ENCODE measurements at places on chromosomes 12 and 14.

GRCh38 chr14:50001999-50002925, 109.4 kb downstream of the ARF6 start:
- peak; percentile 87 for DNase-seq

- DNase-seq = peak; percentile 30
Measured at GRCh38 chr12:93025145-93026103, 96.3 kb upstream of the EEA1 start.

DNA sequence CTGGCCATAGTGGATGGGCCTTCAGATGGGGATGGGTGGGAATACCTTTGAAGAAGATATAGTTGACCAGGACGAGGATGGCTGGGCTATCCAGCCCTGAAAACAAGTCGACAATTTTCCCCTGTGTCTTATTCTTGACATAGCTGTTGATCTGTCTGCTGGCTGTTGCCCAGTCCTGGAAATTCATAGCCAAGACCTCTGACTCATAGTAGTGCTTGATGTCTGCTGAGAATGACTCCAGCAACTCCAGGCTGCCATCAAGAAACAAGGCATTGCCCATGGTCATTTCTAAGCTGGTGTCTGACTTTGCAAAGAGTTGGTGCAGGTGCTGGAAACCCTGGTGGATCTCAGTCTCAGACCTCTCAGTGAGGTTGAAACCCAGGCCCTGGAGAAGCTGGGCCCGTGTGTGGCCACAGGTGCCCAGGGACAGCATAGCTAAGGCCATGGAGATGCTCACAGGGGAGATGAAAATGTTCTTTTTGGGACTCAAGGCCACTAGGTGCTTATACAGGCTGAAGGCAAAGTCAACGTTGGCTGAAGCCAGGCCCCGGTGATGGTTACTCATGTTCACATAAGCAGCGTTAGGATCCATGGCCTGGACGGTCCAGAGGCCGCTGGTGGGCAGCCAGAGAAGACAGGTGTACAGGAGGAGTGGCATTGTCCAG, 9.0 kb downstream of the SERPINA6 start:
- DNase-seq = no peak

GRCh38 chr14:103684471-103684870, 30.8 kb downstream of the XRCC3 start:
- DNase-seq = no peak

GRCh38 chr12:49195736-49196135, 6.9 kb upstream of the TUBA1A start:
- no peak for DNase-seq

- DNase-seq = no peak
Measured at GRCh38 chr12:102314821-102315220, 117.2 kb upstream of the PMCH start.

DNA sequence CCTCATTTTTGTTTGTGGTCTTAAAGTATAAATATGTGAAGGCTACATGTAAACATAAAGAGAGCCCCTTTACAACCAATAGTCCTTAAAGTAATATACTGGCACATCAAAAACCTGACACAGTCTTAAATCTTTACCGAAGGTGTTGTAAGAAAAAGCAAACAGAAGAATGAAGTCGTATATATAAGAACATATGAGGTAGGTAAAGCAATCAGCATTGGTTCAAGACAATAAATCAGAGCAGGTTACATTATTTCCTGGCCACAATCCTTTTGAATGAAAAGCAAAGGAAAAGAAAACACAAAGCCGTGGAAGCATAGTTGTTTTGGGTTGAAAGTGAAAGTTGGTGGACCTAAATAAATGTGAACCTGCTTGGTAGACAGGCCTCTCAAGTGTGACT, 183.7 kb upstream of the STXBP6 start:
- DNase-seq = no peak

DNA sequence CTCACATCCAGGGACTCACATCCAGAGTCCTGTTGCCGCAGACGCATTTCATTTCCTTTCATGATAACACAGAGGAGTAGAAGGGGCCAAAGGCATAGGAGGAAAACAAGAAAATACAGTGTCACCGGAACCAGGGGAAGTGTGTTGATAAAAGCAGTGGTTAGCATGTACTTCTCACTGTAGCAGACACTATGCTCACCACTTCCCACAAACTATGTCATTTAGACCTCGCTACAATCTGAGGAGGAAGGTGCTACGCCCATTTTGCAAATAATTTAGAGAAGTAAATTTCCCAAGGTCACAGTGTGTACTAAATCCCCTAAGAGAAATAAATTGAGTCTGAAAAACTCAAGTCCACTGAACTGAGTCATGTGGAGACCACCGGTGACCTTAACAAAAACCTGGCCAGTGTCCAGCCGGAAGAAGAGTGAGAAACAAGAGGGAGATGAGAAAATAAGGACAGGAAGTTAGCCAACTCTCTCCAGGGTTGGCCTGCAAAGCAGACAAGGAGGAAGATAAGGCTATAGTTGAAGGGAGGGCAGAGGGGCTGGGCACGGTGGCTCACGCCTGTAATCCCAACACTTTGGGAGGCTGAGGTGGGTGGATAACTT, 25.8 kb upstream of the TMCC3 start:
- DNase-seq = peak; percentile 61

GRCh38 chr12:89856431-89856830, 147.8 kb upstream of the ATP2B1 start:
- no peak for DNase-seq

- no peak for DNase-seq
Measured at GRCh38 chr12:84857525-84858208, 54.9 kb downstream of the SLC6A15 start.

- no peak for DNase-seq
Measured at GRCh38 chr12:108843187-108843586, 14.2 kb downstream of the SSH1 start.

DNA sequence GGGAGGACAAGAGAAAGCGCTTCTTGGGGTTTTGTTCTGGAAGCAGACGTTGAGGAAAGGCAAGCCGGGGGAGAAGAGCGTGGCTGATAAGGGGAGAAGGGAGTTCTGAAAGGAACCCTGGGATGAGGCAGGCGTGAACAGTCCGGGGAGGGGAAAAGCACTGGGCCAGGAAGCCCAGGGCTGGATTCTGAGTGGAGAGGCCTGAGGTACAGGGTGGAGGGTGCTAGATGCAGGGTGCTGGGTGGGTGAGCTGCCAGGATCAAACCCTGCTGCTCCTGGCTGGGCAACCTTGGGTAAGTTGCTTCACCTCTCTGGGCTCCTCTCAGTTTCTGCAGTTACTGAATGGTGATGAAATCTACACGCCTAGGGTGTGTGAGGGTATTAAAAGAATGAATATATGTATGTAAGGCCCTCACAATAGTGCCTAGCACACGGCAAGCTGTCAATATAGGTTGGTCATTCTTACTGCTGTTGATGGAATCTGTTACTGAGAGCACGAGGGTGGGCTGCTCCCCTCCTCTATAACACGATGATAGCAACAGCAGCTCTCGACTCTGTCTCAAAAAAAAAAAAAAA, 138.5 kb downstream of the RBM19 start:
- no peak for DNase-seq

GRCh38 chr12:116159593-116160200, 117.8 kb downstream of the MED13L start:
- DNase-seq = no peak

DNA sequence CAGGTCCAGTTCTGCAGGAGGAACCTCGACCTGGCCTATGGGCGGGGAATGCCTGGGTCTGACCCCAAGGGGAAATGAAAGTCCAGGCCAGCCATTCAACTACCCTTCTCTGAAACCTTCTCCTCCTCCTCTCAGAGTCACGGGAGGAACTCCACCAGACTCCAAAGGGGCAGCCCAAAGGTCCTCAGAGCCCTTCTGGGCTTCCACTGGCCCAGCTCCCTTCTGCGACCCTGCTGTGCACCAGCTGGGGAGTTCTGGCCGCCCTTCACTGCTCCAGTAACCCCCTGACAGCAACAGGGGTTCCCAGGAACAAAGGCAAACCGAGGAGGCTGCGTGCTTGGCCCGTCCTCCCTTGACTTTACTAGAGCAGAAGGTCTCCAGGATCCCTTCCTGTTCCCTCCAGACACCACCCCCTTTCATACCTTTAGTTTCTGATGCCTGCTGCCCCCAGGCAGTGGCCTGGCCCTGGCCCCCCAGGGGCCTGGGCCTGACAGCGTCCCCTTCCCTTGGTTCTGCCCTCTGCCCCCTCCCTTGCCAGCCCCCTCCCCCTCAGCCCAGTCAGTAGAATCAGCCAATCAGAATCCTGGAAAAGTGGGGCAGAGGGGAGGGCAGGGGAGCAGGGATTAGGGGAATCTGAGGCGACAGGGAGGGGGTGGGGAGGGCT, 850 bp upstream of the ZNF385A start:
- DNase-seq = no peak

DNA sequence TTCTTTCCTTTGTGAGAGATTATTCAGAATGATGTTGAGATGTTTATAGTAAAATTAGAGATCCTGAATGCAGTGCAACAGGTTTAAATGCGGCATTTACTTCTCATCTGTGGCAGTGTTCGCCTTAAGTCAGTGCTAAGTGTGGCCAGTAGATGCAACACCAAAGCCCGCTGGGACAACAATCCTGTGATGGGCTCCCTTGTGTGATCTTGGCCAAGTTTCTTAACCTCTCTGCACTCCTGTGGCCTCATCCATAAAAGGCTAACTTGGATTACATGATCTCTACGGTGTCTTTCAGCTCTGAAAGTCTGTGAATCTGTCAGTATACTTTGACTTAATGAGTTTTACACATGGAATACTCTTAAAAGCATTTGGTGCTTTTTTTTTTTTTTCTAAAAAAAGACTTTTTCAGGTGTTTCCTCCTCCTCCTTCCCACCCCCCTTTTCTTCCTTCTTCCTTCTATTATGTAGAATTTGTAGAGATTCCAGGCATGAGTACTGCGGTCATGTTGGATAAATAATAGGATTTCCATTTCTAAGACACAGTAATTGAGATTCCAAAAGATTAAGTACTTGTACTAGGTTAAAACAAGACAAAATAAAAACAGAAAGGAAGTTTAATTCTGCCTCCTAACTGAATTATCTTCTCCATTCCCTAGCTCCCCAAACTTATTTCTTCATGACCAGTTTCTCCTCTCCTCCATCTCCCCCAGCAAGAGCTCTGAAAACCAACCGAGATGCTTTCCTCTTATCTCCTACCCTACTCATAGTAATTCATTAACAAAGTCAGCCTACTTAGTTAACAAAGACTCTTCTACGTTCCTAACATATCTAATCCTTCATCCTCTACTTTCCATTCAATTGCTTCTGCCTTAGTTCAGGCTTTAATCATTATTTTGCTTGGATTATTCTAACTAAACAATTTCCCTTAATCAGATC, 42.2 kb upstream of the NAV3 start:
- DNase-seq = no peak

GRCh38 chr12:77603946-77604345, 226.7 kb upstream of the NAV3 start:
- DNase-seq = no peak

- no peak for DNase-seq
Measured at GRCh38 chr12:103875666-103876065, 34.6 kb upstream of the NT5DC3 start.

GRCh38 chr14:106185837-106186233, 659.5 kb downstream of the TMEM121 start:
- DNase-seq = peak; percentile 70

DNA sequence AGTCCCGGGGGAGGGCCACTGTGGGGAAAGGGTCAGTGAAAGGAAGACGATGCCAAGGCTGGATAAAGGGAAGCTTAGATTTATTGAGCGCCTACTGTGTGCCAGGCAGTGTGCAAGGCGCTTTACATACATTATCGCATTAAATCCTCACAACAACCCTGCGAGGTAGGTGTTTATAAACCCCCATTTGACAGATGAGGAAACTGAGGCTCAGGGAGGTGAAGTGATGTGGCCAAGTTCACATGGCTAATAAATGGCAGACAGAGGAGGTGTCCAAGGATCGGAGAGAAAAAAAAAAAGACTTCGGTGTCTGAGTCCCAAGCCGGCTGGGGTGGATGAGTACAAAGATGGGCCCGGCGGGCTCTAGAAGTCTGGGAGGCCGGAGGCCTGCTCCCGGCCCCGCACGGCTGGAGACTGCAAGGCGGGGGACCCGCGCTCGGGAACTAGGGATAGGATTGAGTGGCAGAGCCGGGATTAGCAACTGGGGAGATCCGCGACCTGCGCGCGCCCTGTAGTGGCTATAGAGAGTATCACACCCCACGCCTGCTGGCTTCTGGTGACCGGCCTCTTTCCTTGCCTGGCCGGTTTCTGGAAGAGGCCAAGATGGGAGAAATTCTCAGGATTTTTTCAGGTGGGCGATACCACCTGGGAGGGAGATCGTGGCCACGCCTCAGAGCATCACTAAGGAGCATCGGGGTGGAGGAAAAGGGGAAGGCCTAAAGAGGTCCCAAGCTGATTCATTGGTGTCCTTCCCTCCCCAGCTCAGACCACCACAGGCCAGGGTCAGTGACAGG, 3.9 kb downstream of the DDN start:
- peak; percentile 64 for DNase-seq

GRCh38 chr14:45060551-45060950, 23.4 kb upstream of the PRPF39 start:
- DNase-seq = no peak

Measured in activated CD8-positive, alpha-beta T cell treated with anti-CD3 and anti-CD28 coated beads, Interleukin-2, amount 10 ng/mL, durations not matched to agents 7 days and 5 days (primary cell).